ENCODE measurements at places on chromosomes 5 and 9. TPM values are rescaled to one million over a fixed set of nuclear protein-coding genes. Genes with fewer than 3 reads are reported as not detected.

OTP gene
- total RNA-seq, result not detected

PCDHB14 gene
- total RNA-seq, result 6.3 TPM

TAS2R1 gene
- total RNA-seq, result not detected

IFNA4 gene
- not detected for total RNA-seq

FREM1 gene
- total RNA-seq, result not detected

CNTLN gene
- 5.7 TPM for total RNA-seq

LEAP2 gene
- 2.8 TPM for total RNA-seq

C9orf153 gene
- not detected for total RNA-seq

UBTD2 gene
- total RNA-seq, result 18.8 TPM

DIAPH1 gene
- total RNA-seq, result 176 TPM

LPCAT1 gene
- total RNA-seq, result 42.3 TPM

OMD gene
- total RNA-seq, result not detected

SVEP1 gene
- total RNA-seq, result 0.35 TPM

- peaks cover 57% of the 10 kb centered on the region for H3K27me3 ChIP-seq
- H3K4me1 ChIP-seq, result no peaks in the 10 kb centered on the region
- no peak overlapping the region for H3K4me3 ChIP-seq
These were observed 35.9 kb upstream of the PCSK1 start for GRCh38 chr5:96468956-96469355.

DNA sequence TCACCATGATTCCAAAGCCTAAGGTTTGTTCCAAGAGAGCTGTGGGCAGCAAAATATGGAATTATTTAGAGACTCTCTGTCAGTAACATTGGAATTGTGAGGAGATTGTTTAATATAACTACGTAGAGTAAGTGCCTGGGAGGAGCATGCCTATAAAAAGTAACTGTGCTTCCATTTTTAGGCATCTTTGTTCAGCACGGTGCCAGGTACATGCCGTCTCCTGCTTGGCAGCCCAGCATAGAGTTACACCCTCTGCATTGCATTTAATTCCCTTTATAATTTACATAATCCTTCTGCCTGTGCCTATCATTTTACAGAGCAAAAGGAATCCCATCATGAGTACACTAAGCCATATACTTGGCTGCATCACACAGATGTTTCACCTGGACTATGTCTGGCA, 32.1 kb upstream of the ALDH1A1 start:
- no peaks in the 10 kb centered on the region for H3K27me3 ChIP-seq
- no peak overlapping the region for H3K4me3 ChIP-seq
- no peak for DNase-seq
- no peaks in the 10 kb centered on the region for H3K36me3 ChIP-seq
- no peak overlapping the region for H3K27ac ChIP-seq

DNA sequence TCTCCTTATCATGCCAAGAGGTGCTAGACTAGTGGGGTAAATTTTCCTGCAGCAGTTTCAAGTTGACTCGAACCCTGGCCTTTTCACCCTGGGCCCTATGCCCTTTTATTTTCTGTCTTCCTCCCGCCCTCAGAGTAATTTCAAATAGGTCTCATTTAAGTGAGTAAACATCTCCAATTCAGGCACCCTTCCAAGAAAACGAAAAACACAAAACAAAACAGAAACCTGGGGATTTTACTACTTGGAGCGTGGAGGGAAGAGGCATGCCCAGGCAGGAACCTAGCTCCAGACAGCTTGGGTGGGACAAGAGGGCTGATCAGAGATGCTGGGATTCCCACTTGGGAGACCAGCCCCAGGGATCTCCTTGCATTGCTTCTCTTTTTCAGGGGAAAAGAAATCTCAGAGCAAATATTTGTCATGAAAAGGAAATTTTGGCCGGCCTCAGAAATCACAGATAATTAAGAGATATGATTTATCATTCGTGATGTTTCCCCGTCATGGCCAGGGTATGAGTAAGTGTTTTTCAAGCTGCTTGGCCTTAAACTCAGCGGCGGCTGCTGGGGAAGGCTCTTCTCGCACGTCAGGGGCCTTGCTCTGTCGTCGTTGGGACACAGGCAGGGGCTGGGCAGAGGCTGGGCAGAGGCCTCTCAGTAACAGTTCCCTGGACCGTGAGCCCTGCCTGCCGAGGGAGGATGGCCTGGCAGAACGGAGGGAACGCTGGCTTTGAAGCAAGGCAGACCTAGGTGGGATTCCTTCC, 248.6 kb upstream of the KLF4 start:
- H3K4me3 ChIP-seq, result no peak overlapping the region
- H3K4me1 ChIP-seq, result peaks cover 17% of the 10 kb centered on the region
- H3K27ac ChIP-seq, result no peak overlapping the region
- DNase-seq, result no peak
- no peaks in the 10 kb centered on the region for H3K36me3 ChIP-seq
- H3K27me3 ChIP-seq, result no peaks in the 10 kb centered on the region

GRCh38 chr9:11618241-11618805, 1005.5 kb upstream of the PTPRD start:
- no peak overlapping the region for H3K27ac ChIP-seq
- no peaks in the 10 kb centered on the region for H3K27me3 ChIP-seq
- H3K4me3 ChIP-seq, result no peak overlapping the region
- no peaks in the 10 kb centered on the region for H3K4me1 ChIP-seq
- no peaks in the 10 kb centered on the region for H3K36me3 ChIP-seq

GRCh38 chr5:171617817-171618591, 167.6 kb upstream of the SMIM23 start:
- H3K27me3 ChIP-seq, result peaks cover 64% of the 10 kb centered on the region
- H3K4me1 ChIP-seq, result peaks cover 7% of the 10 kb centered on the region
- no peaks in the 10 kb centered on the region for H3K36me3 ChIP-seq
- no peak overlapping the region for H3K4me3 ChIP-seq
- H3K27ac ChIP-seq, result no peak overlapping the region

DNA sequence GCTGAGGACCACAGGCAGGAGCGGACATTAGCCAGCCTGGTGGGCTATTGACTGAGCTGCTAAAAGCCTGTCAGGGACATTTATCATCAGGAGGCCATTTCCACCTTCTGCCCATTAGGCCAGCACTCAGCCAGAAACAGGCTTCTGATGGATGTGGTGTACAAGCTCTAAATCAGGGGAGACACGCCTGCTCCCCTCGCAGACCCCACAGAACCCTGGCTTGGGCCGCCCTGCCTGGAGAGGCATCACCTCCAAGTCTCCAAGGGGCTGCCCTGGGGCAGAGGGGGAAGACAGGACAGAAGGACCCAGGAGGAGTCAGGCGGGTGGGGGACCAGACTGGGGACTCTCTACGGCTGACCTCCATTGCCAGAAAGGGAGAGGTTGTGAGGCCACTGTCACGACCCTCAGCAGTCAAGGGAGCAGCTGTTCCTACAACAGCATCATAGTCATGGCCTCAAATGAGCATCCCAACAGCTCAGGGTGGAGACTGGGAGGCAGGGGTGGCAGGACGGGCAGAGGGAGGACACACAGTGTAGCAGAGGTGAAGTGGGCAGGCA, 24.0 kb upstream of the TRIM14 start:
- DNase-seq, result no peak
- H3K27ac ChIP-seq, result peak overlapping the region; percentile 68

GRCh38 chr9:112917047-112917986, 26.6 kb upstream of the SLC46A2 start:
- H3K27me3 ChIP-seq, result no peaks in the 10 kb centered on the region
- H3K36me3 ChIP-seq, result peaks cover 9% of the 10 kb centered on the region
- H3K4me3 ChIP-seq, result peak overlapping the region; percentile 24
- H3K27ac ChIP-seq, result peak overlapping the region; percentile 33

DNA sequence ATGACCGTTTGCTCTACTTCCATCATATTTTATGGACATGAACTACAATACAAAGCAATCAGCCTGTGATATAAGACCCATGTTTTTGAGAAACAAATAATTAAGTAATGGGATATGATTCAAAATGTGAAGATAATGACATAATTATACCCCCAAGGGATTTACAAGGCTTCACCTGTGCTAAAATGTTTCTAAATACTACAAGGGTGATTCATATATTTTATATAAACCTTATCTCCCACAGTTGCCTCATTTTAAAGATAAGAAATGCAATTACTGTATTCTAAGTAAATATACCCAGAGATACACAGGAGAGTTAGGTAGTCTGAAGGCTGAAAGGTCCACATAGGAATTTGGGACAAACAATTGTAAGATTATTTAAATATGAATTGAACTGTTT, 662.0 kb upstream of the CHD1 start:
- no peak for DNase-seq
- H3K27me3 ChIP-seq, result no peaks in the 10 kb centered on the region

DNA sequence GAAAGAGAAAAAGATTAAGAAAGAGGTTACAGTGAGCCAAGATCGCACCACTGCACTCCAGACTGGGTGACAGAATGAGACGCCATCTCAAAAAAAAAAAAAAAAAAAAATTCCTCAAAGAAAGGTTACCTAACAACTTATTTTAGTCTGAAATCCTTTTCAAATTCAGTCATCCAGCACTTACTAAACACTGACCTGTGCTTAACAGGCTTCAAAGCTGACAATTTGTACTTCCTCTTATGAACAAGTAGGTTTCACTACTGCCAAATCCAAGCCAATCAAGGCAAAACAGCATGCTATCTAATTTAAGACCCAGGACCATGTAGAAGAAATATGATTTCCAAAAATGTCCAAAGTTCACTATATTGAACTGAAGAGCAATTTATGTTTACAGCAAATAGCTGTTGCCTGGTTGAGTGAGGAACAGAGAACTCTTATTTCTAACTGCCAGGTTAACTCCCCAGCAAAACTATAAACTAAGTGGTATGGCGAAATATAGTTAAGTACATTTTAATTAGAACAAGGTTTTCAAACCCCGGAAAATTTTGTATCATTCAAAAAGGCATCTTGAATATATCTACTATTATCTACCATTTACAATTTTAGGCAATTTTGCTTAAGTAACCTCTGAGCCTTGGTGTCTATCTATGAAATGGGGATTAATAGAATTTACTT, 13.4 kb downstream of the PWWP2A start:
- peaks cover 7% of the 10 kb centered on the region for H3K4me1 ChIP-seq
- H3K27me3 ChIP-seq, result no peaks in the 10 kb centered on the region
- H3K27ac ChIP-seq, result no peak overlapping the region
- peaks cover 39% of the 10 kb centered on the region for H3K36me3 ChIP-seq
- H3K4me3 ChIP-seq, result no peak overlapping the region

DNA sequence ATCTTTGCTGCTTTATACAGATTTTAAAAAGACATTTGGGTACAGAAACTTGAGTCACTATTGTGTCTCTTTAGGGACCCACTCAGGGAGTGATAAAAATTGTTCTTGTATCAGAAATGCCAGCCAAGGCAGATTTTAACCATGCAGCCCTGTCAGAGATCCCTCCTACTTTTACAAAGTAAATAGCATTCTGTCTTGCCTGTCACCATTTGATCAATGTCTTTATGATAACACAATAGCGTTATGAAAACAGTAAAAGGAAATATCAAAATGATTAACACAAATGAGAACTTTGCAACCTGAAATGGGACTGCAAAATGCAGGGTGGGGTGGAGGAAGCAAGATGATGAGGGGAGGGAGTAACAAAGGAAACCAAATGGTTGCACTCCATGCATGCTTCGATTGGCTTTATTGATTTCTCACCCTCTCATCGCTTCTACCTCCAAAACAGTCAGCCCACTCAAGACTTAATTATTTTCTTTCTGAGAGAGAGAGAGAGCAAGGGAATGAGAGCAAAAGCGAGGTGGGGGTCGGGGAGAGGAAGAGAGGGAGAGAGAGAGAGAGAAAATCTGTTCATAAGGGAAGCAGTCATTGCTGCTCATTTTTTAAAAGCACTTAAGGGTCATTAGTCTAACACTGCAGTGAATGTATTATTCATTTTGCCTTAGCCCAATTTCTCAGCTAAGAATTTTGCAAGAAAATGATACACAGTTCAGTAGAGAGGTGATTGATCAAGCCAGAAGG, 576.5 kb downstream of the CSNK1G3 start:
- peaks cover 9% of the 10 kb centered on the region for H3K4me1 ChIP-seq
- no peak for DNase-seq
- no peaks in the 10 kb centered on the region for H3K36me3 ChIP-seq

- DNase-seq, result no peak
- H3K4me1 ChIP-seq, result no peaks in the 10 kb centered on the region
- H3K4me3 ChIP-seq, result no peak overlapping the region
- peaks cover 5% of the 10 kb centered on the region for H3K36me3 ChIP-seq
These were observed 59.8 kb downstream of the PHF2 start for GRCh38 chr9:93636172-93636661.

- no peaks in the 10 kb centered on the region for H3K4me1 ChIP-seq
- no peaks in the 10 kb centered on the region for H3K27me3 ChIP-seq
- no peak overlapping the region for H3K27ac ChIP-seq
- no peak for DNase-seq
- H3K36me3 ChIP-seq, result no peaks in the 10 kb centered on the region
These were observed 16.5 kb downstream of the DNLZ start for GRCh38 chr9:136346927-136347465.

- H3K4me3 ChIP-seq, result no peak overlapping the region
- peak overlapping the region; percentile 19 for H3K27ac ChIP-seq
- peak; percentile 64 for DNase-seq
- peaks cover 7% of the 10 kb centered on the region for H3K36me3 ChIP-seq
- H3K4me1 ChIP-seq, result peaks cover 27% of the 10 kb centered on the region
These were observed 15.6 kb upstream of the GNA14 start for GRCh38 chr9:77663754-77664153.

DNA sequence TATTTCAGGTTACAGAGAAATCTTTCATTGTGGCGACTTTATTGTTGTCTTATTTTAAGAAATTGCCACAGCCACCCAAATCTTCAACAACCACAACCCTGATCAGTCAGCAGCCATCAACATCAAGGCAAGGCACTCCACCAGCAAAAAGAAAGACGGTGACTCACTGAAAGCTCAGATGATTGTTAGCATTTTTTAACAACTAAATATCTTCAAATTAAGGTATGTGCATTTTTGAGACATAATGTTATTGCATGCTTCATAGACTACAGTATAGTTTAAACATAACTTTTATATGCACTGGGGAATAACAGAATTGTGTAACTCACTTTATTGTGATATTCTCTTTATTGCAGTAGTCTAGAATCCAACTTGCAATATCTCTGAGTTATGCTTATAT, 263.4 kb downstream of the TMEM232 start:
- no peak overlapping the region for H3K4me3 ChIP-seq
- no peaks in the 10 kb centered on the region for H3K36me3 ChIP-seq
- no peak overlapping the region for H3K27ac ChIP-seq
- DNase-seq, result no peak
- H3K27me3 ChIP-seq, result no peaks in the 10 kb centered on the region

- H3K27ac ChIP-seq, result no peak overlapping the region
- H3K4me3 ChIP-seq, result no peak overlapping the region
- no peaks in the 10 kb centered on the region for H3K27me3 ChIP-seq
- no peaks in the 10 kb centered on the region for H3K36me3 ChIP-seq
- no peaks in the 10 kb centered on the region for H3K4me1 ChIP-seq
These were observed 18.4 kb upstream of the F2RL2 start for GRCh38 chr5:76641514-76642120.

DNA sequence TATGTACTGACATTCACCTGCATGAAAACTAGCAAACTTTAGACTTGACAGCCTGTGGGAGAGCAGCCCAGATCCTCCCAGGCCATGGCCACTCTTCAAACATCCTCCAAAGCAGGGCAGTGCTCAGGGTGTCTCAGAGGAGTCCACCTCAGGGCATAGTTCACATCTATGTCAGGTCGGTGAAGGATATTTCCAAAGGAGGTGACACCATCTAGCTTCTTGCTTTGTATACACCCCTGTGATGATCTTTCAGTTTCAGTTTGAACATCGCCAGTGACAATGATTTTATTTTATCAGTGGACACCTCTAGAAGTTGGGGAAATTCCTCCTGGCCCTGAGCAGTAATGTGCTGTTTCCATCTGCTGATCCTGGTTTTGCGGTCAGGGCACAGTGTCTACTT, 20.1 kb downstream of the CDK20 start:
- no peaks in the 10 kb centered on the region for H3K36me3 ChIP-seq
- DNase-seq, result no peak
- no peak overlapping the region for H3K4me3 ChIP-seq
- H3K27ac ChIP-seq, result no peak overlapping the region
- H3K4me1 ChIP-seq, result no peaks in the 10 kb centered on the region
- H3K27me3 ChIP-seq, result no peaks in the 10 kb centered on the region

- no peak for DNase-seq
- no peak overlapping the region for H3K4me3 ChIP-seq
- peaks cover 8% of the 10 kb centered on the region for H3K27me3 ChIP-seq
- no peak overlapping the region for H3K27ac ChIP-seq
These were observed 100.4 kb downstream of the RALGPS1 start for GRCh38 chr9:127014910-127015540.

Measured in Calu3 (cell line).